ENCODE measurements at places on chromosomes 3 and 15.

- DNase-seq = no peak
Observed at GRCh38 chr3:179526989-179527391, 35.7 kb upstream of the ACTL6A start.

GRCh38 chr15:84035399-84035766 lies 200.2 kb upstream of the GOLGA6L4 start:
- DNase-seq = no peak

DNA sequence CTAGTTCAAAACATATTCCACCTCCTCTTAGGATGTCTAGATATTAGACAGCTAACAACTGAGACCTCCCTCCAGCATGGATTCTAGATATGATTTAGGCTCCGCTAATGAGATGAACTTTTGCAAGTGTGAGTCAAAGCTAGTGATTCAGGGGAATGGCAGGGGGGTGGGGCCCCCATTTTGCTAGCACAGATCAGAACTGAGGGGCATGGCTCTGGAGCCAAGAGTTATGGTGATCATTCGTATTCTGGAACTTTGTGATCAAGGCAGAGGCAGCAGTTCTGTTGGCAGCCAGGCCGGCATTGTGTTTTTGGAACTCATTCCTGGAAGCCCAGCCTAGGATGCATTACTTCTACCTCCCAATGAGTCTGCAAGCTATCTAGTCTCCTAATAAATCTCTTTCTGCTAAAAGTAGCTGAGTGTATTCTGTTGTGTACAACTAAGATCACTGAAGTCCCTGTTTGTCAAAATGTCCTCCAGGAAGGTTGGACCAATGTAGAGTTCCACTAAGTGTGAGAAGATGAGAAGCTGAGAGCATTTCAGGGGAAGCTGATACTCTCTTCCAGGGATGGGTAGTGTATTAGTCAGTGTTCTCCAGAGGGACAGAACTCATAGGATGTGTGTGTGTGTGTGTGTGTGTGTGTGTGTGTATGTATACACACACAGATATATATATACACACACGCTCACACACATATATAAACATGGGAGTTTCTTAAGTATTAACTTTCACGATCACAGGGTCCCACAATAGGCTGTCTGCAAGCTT lies 312.7 kb downstream of the TLE3 start:
- DNase-seq = no peak

DNA sequence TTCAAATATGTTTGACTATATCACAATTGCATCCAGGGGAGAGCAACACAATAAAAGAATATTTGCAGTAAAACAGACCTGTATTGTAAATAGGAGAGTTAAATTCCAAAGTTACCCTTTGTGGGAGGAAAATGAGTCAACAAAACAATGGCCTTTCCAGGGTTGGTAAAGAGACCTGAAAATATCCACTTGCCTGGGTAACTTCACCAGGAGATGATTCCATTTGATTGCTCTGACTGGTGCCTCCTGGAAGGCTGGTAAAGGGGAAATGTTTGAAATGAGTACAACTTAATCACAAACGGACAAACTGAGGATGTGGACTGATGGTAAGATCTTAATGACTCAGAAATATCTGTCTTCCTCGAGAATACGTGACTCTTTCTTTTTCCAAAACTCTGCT lies 43.6 kb upstream of the SRGAP3 start:
- DNase-seq = no peak

DNA sequence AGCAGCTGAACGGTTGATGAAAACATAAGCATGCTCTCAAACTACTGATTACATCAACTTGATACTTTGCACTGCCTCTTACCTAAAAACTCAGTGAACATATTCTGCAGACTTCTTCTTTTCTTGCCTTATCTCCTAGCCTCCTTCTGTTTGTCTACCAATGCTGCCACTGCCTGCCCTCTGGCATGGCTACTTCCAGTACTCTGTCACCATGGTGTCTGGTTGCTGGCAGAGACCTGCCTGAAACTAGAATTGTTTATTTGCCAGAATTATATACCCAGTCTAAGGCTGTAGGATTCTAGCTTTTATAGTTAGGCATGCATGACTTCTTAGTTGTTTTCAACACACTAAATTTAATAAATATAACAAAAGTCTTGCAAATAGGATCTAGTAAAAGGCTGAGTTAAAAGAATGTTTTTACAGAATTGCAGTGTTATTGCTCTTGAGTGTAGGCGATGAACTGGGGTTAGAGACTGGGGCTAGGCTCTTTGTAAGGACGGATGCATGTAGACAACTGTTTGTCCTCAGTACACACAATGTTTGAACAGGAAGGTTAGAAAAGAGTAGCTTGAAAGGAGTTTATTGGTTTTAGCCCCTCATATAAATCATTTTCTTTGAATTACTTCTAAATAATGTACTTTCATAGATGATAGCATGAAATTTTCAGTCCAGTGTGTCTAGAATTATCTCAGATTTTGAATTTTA lies 116.3 kb downstream of the KCNAB1 start:
- no peak for DNase-seq

DNA sequence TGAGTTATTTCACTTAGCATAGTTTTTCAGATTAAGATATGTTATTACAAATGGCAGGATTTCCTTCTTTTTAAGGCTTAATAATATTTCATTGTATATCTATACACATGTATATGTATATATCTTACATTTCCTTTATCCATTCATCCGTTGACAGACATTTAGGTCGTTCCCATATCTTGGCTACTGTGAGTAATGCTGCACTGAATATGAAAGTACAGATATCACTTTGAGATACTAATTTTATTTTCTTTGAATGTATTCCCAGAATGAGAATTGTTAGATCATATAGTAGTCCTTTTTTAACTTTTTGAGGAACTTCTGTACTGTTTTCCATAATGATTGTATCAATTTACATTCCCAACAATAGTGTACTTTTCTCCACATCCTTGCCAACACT lies 270.4 kb downstream of the NAALADL2 start:
- DNase-seq = no peak

DNA sequence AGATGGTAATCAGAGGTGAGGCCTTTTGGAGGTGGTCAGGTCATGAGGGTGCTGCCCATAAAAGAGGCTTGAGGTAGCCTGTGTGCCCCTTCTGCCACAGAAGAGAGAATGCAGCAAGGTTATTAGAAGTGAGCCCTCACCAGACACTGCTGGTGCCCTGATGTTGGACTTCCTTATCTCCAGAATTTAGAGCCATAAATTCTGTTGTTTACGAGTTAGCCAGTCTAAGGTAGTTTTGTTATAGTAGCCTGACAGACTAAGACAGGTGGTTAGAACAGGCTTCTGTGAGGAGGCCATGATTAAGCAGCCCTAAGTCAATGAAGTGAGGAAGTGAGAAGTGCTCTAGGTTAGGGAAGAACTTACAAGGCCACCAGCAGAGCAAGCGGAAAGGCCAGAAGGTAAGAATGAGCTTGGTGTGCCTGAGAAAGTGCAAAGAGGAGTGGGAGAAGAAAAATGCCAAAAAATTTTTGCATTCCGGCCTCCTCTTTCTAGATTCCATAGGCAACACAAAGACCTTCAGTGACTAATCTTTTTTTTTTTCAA lies 44.2 kb upstream of the STT3B start:
- DNase-seq = no peak

DNA sequence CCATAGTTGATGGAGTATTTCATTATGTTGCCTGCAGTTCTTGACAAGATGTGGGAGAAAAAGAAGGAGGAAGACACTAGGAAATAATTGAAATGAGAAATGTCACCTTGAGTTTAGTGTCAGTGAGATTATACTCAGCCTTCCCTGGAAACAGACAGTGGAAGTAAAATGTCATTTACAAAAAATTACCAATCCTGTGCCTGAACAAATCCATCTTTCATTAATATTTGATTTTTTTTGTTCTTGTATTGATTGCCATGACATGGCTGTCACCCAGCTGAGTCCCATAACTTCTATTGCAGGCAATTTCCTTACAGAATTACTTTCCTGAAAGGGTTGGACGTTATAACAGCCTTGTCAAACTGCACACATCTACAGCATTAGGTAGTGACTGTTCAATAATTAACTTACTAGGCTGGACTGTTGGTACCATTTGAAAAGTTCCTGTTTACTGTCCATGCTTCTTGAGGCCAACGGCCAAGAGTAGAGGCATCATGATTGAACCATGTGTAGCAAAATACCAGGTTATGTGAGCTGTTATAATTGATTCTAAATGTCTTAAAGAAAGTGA lies 572.2 kb upstream of the LMCD1 start:
- DNase-seq = no peak

DNA sequence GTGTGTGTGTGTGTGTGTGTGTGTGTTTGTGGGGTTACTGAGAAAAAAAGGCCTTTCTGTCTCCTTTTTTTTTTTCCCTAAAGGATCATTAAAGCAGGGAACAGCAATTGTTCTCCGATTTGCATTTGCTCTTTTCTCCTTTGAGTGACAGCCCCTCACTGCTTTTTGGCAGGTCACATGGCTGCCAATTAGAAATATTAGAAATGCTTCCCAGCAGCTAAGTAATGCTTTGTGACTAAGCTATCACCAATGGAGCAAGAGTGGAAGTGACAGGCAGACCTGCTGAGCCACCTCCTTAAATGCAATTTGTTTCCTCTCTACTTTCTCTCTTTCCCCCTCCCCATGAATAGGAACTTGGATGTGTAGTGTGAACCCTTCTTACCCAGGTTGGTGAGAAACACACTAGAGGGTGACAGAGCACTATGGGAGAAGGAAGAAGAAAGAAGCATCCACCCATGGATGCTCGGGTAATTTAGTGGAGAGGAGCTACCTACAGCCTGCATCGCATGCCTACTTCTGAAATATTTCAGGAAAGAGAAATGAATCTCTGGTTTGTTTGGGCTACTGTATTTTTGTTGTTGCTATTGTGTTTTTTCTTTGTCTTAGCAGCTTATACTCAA lies 165.2 kb upstream of the PDZRN3 start:
- no peak for DNase-seq

- DNase-seq = no peak
Observed at GRCh38 chr3:64187065-64187959, 38.0 kb downstream of the PRICKLE2 start.

GRCh38 chr15:31302029-31302657 lies 24.5 kb upstream of the KLF13 start:
- DNase-seq = no peak

DNA sequence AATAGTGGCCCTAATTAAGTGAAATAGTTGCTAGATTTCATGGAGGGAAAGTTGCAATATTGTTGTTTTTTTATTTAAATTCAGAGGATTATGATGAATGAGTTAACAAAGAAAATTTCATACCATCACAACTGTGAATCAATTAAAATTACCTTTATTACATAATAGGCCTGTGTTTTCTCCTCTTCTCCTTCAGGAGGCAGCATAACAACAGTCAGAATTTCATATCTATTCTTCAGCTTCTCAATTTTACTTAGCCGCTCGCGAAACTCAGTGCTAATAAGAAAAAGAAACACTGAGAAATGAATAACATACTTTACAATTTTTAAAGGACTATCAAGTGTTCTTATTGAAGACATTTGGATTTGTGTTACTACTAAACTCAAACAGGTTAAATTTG lies 29.4 kb downstream of the TTC14 start:
- no peak for DNase-seq

Measured in activated CD4-positive, alpha-beta T cell treated with anti-CD3 and anti-CD28 coated beads, Interleukin-2, amount 50 U/mL, for 4 hours (primary cell).